Stimulated activated CD8-positive, alpha-beta memory T cell treated with anti-CD3 and anti-CD28 coated beads, Interleukin-2, amount 100 ng/mL, for 48 hours (primary cell): ENCODE measurements at places on chromosomes 5 and 9.

- DNase-seq: no peak
Measured at GRCh38 chr9:13163287-13163686, 116.2 kb downstream of the MPDZ start.

DNA sequence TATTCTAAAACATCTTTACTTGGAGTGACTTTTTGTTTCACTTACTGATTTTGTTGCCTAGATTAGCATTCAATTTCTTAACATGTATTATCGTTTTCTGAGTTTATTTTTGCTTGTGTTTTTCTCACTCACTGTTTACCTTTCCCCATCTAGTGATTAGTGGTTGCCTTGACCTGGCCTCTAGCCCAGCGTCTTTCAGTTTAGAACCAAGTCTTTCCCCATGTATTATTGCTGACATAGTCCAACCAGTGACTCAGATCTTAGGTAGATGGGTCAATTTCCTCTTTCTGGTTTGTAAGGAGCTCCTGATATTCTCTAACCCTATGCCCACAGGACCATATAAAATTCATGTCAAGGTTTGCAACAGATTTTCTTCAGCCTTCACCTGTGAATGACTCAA lies 135.5 kb downstream of the PRR16 start:
- DNase-seq: no peak

DNA sequence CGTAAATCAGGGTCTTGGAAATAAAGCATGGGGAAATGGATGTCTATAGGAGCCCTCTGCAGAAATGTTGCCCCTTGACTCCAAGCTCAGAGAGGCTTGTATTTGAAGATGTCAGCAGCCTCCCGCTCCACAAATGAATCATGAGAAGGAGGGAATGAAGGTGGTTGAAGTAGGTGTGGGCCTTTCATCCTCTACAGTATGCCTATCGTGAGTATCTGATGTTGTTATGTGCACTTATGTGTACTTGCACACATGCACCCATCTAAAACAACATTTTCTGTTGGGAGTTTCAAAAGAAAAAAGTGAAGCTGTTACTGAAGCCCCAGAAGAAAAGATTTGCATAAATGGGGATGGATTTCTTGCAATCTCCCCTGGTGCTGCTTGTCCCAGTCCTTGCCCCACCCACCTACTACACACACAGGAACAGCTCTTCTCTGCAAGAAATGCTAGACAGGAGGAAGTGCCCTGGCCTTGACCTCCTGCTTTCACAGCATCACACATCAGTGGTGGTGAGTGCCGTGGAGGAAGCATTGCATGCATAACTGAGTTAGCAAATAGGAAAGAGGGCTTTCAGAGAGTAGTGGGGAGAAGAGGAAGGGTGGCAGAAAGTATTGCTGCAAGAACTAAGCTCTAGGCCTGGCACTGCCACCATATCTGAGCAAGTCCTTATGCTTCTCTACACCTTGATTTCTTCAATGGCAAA lies 156.1 kb downstream of the SNX18 start:
- DNase-seq: peak; percentile 6

DNA sequence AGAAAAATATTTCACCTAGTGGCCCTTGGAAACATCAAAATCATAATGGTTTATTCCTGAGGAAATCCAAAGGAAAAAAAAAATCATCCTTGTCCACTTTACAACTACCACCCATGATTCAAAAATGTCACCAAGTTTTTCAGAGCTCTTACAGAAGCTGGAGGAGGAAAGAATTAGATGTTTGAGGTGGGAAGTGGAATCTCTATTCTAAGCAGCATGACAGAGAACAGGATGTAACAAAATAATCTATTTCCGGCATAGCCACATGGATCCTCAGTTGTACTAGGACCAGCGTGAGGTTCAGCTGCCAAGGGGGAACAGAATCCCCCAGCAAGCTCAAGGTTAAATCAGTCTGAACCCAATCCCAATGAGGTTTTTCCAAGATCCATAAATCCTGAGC lies 40.2 kb downstream of the FBXW11 start:
- DNase-seq: no peak

DNA sequence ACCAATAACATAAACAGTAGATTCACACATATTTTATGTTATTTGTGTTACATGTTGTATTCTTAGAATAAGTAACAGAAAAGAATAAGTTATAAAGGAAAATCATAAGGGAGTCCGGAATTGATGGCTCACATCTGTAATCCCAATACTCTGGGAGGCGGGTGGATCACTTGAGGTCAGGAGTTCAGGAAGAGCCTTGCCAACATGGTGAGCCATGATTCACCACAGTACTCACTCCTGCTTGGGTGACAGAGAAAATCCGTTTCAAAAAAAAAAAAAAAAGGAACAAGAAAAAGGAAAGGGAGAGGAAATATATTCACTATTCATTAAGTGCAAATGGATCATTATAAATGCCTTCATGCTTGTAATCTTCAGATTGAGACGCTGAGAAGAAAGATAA lies 533.3 kb upstream of the CDH9 start:
- no peak for DNase-seq

DNA sequence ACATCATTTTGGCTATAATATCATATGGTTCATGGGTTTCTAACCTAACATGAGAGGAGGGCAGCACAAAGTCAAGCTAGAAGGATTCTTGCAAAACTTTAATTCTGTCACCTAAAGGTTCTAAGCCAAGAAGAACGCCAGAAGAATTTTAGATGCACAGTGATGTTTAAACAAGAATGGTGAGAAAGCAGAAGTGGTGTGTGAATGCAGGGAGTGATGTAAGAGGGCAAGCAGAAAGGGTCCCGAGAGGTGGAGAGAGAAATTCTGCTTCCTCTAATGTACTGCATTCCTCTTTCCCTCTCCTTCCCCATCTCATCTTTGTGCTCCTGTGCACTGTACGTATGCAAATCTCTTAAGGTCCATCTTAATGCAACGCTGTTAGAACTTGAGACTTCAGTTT lies 2.1 kb upstream of the TRMO start:
- no peak for DNase-seq

- no peak for DNase-seq
Measured at GRCh38 chr5:157366741-157367674, 93.0 kb upstream of the NIPAL4 start.

GRCh38 chr5:1783216-1783554 lies 16.5 kb downstream of the MRPL36 start:
- no peak for DNase-seq

GRCh38 chr5:113450462-113450861 lies 15.7 kb upstream of the TSSK1B start:
- DNase-seq: no peak

DNA sequence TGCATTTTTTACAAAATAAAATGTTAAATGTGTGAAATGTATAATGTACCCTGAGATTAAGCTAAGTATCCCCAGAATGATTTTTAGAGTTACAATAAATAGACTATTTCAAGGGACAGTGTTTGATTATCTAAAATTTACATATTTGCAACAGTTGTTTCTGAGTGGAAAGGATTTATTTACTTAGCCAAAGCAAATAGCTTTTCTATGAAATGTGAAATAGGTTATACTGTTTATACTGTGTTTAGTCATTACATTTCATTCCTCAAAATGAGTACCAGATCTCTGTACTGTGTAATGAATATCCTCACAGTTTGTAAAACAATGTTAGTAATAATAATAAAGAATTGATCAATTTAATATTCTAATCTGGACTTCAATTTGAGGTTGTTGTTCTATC lies 1019.0 kb downstream of the NR2F1-AS1 start:
- DNase-seq: no peak

DNA sequence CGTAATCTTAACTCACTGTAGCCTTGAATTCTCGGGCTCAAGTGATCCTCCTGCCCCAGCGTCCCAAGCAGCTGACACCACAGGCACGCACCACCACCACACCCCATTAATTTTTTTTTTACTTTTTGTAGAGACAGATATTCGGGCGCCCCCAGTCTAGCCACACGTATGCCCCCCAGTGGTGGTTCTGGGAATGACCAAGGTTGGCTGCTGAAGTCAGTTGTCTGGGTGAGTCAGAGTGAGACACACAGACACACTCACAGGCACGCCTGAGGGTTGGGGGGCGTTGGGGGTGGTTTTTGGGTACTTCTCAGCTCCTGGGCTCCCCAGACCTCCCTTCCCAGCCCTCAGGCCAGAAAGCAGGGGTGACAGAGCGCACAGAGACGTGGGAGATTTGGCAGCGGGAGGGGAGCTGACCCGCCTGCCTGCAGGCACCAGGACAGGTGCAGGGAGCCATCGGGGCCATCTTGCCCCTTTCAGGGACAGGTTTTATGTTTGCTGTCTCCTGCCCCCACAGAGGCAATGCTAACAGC lies 4.2 kb upstream of the ENTPD8 start:
- peak; percentile 80 for DNase-seq

- DNase-seq: no peak
Measured at GRCh38 chr9:91004992-91005391, 203.4 kb downstream of the SYK start.

DNA sequence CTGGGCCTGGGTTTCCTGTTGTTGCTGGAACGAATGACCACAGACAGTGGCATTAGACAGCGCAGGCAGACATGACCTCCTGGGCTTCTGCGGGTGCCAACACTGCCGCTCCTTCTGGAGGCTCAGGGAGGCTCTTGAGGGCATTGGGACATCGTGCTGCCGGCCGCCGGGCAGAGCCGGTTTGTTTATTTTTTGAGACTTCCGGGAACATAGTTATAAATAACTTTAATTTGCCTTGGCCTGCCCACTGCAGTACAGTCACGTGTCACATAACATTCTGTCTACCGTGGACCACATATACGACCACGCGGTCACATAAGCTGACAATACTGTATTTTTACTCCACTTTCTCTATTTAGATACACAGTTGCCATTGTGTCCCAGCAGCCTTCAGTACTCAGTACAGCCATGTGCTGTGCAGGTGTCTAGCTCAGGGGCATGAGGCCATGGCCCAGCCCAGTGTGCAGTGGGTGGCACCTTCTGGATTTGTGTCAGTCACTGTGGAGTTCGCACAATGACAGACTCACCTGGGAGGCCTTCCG lies 8.2 kb upstream of the TOR4A start:
- no peak for DNase-seq

DNA sequence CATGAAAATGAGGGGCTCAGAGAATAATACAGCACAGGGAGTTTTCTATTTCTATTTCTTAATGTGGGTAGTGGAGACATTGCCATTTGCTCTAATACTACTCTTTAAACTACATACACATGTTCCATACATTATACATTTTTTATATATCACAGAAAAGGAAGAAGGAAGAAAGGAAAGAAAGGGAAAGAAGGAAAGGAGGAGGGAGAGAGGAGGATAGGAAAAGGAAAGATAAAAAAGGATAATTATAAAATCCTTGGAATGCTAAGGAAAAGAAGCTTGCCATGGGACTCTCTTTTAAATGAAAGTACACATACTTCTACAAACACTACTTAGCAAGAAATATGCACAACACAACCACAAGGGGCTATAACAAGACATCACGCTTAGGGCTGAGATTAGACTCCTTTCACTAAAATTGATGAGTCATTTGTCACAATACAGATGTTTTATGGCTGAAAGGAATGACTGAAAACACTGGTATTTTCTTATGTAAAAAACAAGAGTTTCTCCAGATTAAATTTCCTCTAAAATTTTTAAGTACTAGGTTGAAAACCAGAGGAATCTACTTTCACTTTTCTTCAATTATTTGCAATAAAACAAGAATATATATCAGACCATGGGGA lies 219.8 kb downstream of the ARL15 start:
- no peak for DNase-seq

- DNase-seq: no peak
Measured at GRCh38 chr9:76996700-76997099, 22.8 kb upstream of the FOXB2 start.

- DNase-seq: no peak
Measured at GRCh38 chr9:22990349-22990748, 543.7 kb downstream of the DMRTA1 start.
